Stimulated activated CD4-positive, alpha-beta T cell treated with anti-CD3 and anti-CD28 coated beads, TNF-alpha, amount 100 ng/mL, for 1 hour (primary cell): ENCODE measurements at places on chromosomes 13 and 19.
A peak's percentile ranks its signal among the peaks of the same experiment; 100 is the strongest.

GRCh38 chr13:113963376-113963775 is 10.5 kb downstream of the C13orf46 start:
- no peak for DNase-seq

GRCh38 chr13:49210669-49211068 is 9.5 kb upstream of the MLNR start:
- DNase-seq = no peak

DNA sequence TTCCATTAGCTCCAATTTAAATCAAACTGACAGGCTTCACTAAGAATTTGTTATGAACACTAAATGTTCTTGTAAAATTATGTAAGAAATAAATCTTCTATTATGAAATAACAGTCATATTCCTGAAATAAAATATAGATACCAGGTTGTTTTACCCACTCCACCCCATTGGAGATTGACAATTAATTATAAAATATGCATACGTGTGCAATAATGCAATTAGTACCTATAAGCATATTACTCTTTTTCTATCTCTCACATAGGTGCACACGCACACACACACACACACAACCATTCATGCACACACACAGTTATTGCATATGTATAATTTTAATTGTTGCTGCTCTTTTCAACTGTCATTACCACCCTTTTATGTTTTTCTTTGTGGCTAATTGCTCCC is 395.7 kb downstream of the SLITRK5 start:
- no peak for DNase-seq

DNA sequence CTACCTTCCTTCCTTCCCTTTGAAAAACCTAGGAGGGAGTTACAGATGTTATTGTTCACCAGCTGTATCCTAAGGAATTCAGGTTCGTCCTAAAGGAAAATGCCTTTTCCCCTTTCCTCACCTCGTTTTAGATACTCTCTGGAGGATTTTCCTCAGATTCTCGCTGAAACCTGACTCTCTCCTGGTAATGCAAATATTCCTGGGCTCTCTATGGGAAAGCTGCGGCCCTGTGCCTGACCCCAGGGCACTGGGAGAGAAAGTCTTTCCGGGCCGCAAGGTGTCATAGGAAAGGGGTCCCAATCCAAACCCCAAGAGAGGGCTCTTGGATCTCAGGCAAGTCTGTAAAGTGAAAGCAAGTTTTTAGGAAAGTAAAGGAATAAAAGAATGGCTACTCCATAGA is 13.1 kb upstream of the OR1M1 start:
- no peak for DNase-seq

GRCh38 chr13:109735436-109735966 is 50.9 kb downstream of the IRS2 start:
- DNase-seq = no peak

- no peak for DNase-seq
Measured at GRCh38 chr13:44697058-44697457, 120.9 kb upstream of the TSC22D1 start.

- no peak for DNase-seq
Measured at GRCh38 chr19:41821003-41821735, 23.3 kb downstream of the LYPD4 start.

- DNase-seq = no peak
Measured at GRCh38 chr19:14482172-14482941, 7.2 kb upstream of the PTGER1 start.

DNA sequence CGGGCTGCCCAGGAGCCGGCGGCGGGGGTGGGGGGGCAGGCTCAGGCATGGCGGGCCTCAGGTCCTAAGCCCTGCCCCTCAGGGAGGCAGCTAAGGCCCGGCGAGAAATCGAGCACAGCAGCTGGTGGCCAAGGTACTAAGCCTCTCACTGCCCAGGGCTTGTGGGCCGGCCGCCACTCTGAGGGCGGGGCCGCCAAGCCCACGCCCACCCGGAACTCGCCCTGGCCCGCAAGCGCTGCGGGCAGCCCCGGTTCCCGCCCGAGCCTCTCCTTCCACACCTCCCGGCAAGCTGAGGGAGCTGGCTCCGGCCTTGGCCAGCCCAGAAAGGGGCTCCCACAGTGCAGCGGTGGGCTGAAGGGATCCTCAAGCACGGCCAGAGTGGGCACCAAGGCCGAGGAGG is 33.1 kb downstream of the PCDH8 start:
- DNase-seq = no peak

GRCh38 chr13:43567608-43568007 is 219.2 kb downstream of the ENOX1 start:
- no peak for DNase-seq

GRCh38 chr13:50629497-50629896 is 214.0 kb downstream of the DLEU7 start:
- DNase-seq = no peak

DNA sequence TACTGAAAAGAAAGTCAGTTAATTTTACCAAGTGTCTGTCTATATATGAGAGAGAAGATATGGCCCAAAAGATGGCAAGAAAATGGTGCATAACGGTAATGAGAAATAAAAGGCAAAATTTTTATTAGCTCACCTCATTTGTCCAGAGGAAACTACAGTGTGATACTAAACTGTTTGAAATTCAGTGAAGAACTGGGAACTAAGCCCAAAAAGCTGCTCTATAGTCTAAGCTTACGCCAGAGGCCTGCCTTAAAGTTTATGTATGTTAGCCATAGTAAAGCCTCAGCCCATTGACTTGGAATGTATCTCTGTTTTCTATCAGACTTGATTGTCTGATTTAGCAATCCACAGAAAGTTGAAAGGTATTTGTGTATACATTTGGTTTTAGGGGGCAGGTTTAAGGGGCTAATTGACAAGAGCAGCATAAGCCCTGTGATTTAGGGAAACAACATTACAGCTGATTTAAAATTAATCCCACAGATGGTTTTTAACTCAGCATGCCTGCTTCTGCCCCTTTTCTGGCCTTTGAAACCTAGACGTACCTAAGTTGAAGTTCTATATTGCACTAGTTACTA is 91.0 kb upstream of the MAB21L1 start:
- DNase-seq = no peak

DNA sequence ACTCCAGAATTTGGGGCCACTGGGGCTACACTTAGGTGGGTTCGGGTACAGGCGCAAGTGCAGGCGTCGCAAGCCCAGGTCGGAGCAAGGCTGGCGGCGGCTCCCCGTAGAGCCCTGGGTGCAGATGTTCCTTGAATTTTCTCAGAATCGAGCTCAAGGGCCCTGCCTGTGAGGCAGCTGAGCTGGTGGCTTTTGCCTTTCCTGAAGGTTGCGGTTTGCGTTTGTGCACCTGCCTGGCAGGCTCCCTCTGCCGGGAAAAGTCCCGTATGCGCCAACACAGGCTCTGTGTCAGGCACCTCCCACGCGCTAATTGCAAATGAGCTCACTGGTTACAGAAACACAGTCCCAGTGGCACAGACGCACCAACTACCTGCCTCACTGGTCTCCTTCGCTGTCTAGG is 5.9 kb downstream of the DOHH start:
- peak; percentile 37 for DNase-seq

DNA sequence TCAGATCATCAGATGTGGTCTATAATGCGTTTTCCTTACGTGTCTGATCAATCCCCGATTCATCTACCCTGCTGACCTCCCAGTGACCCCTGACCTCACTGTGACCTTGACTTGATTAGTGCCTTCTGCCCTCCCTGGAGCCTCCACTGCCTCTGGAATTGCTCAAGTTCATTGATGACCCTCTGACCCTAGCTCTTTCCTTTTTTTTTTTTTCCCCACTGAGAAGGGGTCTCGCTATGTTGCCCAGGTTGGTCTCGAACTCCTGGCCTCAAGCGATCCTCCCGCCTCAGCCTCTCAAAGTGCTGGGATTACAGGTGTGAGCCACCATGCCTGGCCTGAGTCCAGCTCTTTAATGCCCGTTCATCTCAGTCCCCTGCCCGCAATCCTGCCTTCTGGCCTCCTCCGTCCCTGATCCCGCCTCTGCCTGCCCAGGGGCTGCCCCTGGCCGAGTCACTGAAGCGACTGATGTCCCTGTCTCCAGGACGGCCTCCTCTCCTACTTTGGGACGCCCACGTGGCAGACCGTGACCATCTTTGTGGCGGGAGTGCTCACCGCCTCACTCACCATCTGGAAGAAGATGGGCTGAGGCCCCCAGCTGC is 4.0 kb upstream of the FTL start:
- DNase-seq = no peak

DNA sequence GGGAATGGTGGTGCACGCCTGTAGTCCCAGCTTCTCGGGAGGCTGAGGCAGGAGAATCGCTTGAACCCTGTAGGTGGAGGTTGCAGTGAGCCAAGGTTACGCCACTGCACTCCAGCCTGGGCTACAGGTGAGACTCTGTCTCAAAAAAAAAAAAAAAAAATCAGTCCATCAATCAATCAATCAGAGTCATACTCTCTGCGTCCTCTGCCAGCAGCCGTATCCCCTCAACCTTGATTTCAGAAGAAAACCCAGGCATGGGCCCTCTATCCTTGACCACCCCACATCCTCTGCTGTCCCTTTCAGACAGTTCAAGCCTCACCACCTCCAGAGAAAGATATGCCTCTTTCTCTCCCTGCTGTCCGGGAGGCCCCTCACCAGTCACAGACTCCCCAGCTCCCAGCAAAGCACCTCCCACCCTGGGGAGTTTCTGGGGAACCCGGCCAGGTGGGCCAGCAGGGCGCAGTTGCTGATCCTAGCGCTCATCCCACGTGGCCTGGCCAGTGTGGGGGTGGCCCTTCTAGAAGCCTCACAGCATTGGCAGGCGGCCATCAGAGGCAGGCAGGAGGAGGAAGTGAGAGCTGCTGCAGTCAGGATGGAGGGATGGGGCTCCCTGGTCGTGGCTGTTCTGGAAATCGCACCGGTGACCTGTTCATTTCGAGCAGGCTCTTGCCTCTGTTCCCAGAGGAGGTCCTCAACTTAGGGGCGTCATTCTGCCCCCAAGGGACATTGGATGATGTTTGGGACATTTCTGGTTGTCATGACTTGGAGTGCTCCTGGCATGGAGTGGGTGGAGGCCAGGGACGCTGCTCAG is 10.2 kb upstream of the JSRP1 start:
- no peak for DNase-seq

GRCh38 chr13:73090823-73091187 is 32.0 kb downstream of the KLF5 start:
- no peak for DNase-seq

DNA sequence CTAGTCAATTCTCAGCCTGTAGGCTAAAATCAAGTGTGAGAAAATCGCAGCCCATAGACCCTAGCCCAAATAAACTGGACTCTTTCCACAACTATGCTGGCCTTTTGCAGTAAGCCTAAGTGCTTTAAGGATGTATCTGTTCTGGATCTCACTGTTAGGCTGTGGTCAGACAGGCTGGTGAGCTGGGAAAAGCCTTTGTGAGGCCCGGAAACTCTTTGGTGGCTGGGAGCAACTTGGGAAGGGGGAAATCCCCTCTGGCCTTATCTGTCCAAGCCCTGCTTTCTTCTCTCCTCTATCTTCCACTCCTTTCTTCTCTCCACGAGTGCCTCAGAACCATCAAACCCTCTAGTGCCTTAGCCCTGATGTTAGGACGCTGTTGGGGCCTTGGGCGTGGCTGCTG is 135.4 kb downstream of the LACC1 start:
- DNase-seq = no peak

- no peak for DNase-seq
Measured at GRCh38 chr19:6017576-6017975, 39.6 kb upstream of the RANBP3 start.

GRCh38 chr13:52884429-52885010 is 36.1 kb upstream of the PCDH8 start:
- DNase-seq = no peak

GRCh38 chr13:99386911-99387788 is 80.0 kb upstream of the GPR183 start:
- peak; percentile 86 for DNase-seq

DNA sequence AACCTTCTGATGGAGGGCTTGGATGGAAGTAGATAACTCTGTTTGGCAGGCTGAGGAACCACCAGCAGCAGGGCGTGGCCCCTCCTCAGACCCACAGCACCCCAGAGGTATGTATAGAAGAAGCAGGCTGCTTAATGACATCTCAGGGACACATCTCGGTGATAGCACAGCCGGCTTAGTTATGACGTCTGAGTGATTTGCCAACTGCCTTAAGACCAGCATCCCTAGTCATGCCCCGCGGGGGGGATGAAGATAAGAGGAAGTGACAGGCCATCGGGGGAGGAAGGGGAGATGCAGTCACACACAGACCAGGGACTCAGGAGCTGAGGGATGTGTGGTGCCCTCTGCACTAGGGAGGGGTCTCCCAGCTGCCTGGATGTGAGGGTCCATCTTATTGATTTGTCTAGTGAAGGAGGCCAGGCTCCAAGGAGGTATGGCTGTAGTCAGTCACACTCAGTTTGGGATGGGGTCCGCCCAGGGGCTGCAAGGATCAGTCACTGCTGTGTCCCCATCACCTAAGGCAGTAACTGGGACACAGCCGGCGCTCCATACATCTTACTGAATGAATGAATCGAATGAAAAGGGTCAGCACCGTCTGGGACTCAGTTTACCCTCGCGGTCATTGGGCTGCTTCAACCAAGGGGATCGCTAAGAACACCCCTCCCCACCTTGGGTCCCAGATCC is 19.2 kb upstream of the ERCC1 start:
- DNase-seq = no peak

- no peak for DNase-seq
Measured at GRCh38 chr19:1520203-1520780, 3.6 kb upstream of the PLK5 start.

GRCh38 chr19:44694184-44694579 is 4.8 kb upstream of the CEACAM16 start:
- DNase-seq = no peak

DNA sequence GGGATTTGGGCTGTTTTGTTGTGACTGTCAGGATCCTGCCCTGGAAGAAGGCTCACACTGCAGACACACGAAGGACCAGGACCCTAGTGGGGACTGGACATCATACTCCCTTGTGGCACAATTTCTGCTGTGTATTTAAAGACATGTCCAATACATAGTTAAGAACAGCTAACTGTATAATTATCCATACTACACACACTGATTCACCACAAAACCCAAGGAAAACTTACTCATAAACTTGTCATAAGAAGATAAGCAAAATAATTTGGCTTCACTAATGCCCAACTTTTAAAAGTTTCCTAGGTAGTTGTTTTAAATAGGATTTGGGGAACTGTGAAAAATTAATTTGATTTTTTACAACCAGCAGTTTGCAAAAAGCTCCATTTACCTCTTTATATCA is 46.1 kb downstream of the LATS2 start:
- no peak for DNase-seq

- no peak for DNase-seq
Measured at GRCh38 chr13:36033035-36033434, 98.1 kb downstream of the DCLK1 start.

GRCh38 chr13:74169676-74170075 is 35.5 kb upstream of the KLF12 start:
- DNase-seq = no peak

- DNase-seq = no peak
Measured at GRCh38 chr19:1276628-1277022, 1.3 kb downstream of the FAM174C start.

GRCh38 chr13:85266771-85267170 is 532.4 kb downstream of the SLITRK6 start:
- no peak for DNase-seq

GRCh38 chr19:11435833-11436313 is 438 bp downstream of the PRKCSH start:
- no peak for DNase-seq
